ENCODE measurements at places on chromosomes 4 and X.

GRCh38 chrX:140912606-140913005 is 89.8 kb upstream of the SPANXB1 start:
- DNase-seq = no peak

GRCh38 chr4:40480291-40480690 is 145.2 kb downstream of the CHRNA9 start:
- DNase-seq = no peak

DNA sequence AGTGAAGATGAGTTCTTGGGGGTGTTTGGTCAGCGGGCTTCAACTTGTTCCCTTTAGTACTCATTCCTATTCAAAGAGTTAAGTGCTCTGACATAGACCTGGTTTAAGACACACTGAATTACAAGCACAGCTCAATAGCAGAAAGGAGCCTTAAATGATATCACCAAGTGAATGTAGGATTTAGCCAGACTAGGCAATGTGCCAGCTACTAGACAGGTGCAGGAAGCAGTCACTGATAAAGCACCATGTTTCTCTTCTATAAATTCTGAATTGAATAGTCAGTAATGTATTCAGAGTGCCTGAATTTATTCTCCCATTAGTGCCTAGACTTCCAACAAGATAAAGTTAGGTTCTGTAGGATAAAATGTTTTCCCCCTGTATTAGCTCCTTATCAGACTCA is 63.6 kb downstream of the ASB9 start:
- no peak for DNase-seq

DNA sequence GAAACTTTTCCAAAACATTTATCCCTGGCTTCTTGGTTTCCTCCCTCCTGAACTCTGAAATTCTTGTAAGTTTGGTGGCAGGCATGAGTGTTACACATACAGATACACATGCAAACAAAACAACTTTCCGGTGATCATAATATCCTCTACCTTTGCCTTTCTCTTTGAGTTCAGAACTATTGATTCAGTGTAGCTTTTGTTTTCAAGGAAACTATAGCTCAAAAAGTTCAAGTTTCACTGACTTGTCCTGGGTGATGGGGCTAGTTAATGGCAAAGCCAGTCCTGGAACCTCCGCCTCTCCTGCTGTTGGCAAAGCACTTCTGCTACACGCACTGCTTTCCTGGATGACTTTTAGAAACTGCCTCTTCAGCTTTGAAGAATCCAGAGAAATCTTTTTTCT is 177.3 kb upstream of the FAT1 start:
- no peak for DNase-seq

DNA sequence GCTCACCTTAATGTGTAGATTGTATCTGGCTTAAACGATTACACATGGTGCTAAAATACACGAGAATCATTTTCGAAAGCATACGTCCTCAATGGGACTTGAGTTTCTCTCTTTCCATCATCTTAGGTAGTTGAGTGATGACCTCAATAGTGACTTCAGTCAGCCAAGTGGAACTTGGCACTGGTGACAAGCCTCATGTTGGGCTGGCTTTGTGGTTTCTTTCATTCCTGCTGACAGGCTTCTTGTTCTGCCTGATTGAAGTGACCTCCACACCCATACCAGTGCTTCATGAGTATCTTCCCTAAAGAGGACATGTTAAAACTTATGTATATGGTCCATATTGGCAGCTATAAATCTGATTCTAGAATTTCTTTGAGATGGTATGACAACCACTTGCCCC is 159.1 kb upstream of the WDR1 start:
- DNase-seq = no peak

Measured in muscle of leg (tissue), 16 donors.